GM18507 (cell line): ENCODE measurements at places on chromosomes 2 and 18.

DNA sequence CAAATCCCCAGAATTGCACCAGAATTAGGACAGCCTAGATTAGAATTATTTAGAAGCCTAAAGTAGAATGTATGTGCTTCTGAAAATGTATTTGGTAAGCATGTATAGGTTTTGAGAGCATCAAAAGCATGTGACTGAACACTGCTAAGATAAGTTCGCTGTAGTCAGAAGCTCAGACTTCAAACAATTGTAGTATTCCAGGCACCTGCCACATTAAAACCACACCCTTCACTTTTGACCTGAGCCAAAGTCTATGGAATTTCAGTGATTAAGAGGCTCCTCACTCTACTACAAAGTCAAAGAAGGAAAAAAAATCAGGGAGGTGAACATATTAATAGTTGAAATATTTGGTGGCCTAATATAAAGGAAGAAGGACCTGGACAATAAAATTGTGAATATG, 8.2 kb downstream of the KCNJ3 start:
- no peak for DNase-seq

DNA sequence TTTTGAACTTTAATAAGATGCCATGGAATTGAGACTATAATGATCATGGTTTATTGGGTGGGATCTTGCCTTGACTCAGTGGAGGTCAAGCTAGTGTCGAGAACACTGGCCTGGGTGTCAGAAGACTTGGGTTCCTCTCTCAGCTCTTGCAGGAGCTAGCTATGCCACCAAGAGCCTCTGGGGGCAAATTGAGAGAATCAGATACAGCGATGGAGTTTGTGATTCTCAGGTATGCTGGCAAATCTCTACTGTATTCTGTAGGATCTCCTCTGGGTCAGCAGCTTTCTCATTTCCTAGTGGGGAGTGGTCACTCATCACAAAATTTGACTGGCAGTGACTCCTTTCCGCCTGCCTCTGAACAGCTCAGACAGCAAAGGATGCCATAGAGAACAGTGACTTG, 477.0 kb downstream of the RNF144A start:
- DNase-seq = no peak

DNA sequence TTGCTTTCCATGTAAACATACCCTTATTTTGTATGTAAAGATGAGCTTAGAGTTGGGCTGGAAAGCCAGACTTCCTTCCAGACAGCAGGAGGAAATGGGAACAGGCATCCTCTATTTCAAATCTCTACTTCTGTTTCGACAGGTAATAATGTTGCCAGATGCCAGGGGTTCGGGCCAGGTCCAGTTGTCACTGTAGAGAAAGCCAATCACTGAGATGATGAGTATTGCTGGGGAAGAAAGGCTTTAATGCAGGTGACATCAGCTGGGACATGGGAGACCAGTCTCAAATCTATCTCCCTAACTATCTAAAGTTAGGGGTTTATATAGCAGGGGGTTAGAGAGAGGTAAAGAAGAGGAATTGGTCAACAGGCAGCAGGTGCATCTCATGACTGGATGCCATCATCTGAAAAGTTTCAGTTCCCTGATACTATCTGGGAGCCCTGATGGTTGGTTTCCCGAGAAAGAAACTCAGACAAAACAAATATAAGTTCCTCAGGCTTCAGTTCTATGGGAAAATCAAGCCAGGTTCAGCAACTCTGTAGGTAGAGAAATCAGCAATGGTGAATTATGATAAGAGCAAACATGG, 9.3 kb upstream of the MTCL1 start:
- DNase-seq = no peak

- no peak for DNase-seq
Observed at GRCh38 chr2:157831573-157832315, 44.4 kb downstream of the ACVR1 start.

GRCh38 chr2:193783681-193784080, 1588.9 kb upstream of the TMEFF2 start:
- DNase-seq = no peak

GRCh38 chr18:36255072-36255698, 42.3 kb upstream of the FHOD3 start:
- no peak for DNase-seq

- DNase-seq = no peak
Observed at GRCh38 chr2:27019931-27020855, 12.6 kb upstream of the TMEM214 start.

- no peak for DNase-seq
Observed at GRCh38 chr2:31931916-31932315, 78.9 kb downstream of the MEMO1 start.

GRCh38 chr2:151919786-151920185, 91.6 kb upstream of the ARL5A start:
- no peak for DNase-seq

GRCh38 chr2:149585166-149585885, 2.2 kb downstream of the MMADHC start:
- no peak for DNase-seq

DNA sequence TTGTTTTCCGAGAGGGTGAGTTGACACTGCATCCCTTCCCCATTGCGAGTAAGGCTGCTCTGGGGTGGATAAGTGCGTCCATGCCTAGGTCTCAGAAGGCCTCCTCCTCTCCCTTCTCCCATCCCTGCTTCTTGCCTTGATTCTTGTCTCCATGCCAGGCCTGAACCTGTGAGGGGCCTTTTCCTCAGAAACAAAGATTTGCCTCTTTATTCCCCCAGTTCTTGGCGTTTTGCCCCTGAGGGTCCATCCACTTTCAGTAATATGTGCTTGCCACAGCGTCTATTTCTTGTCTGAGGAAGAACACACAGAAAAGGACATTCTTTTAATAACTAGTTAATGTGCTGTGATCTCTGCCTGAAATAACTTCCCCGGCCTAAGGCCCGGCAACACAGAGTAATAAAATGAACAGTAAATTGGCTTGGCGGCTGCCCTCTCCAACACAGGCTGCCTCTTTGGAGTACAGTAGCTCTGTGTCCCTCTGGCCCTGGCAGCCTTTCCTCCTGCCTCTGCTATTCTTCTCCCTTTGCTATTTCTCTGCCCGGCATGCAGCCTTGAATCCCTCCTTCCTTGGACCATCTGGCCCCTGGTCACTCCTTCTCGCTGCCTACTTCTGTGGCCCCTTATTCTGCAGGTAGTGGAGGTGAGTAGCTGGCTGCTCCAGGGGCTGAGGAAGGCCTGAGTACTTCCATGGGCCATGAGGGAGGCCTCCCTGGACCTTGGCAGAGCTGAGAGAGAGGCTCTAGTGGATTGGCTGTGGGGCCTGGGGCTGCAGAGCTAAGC, 4.4 kb downstream of the EHD3 start:
- no peak for DNase-seq

- no peak for DNase-seq
Observed at GRCh38 chr2:240319221-240319854, 116.1 kb upstream of the GPC1 start.

DNA sequence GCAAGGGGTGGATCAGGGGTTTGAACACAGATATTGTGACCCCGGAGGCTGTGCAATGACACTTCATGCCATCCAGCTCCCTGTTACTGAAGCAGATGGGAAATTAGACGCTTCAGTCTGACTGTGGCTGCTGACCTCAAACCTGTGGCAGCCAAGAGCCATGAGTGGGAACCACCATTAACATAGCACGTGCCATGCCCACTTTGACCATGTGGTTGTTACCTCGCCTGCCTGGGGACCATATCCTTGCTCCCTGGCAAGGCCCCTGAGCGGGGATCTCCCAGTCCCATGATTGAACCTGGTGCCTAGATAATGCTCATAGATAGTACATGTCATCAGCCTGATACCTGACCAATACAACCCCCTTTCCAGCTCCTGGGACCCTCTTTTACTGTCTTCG, 68.9 kb downstream of the CYP26B1 start:
- DNase-seq = no peak

- DNase-seq = no peak
Observed at GRCh38 chr2:165280356-165280755, 41.1 kb downstream of the SCN2A start.

DNA sequence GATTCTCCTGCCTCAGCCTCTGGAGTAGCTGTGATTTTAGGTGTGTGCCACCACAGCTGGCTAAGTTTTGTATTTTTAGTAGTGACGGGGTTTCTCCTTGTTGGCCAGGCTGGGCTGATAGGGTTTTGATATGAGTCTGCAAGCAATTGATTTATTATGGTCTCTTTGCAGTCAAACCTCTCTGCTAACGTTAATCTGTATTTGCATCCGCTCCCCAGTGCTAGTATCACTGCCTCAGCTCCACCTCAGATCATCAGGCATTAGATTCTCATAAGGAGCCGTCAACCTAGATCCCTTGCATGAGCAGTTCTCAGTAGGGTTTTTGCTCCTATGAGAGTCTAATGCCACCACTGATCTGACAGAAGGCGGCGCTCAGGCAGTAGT, 19.0 kb downstream of the HAT1 start:
- DNase-seq = no peak

DNA sequence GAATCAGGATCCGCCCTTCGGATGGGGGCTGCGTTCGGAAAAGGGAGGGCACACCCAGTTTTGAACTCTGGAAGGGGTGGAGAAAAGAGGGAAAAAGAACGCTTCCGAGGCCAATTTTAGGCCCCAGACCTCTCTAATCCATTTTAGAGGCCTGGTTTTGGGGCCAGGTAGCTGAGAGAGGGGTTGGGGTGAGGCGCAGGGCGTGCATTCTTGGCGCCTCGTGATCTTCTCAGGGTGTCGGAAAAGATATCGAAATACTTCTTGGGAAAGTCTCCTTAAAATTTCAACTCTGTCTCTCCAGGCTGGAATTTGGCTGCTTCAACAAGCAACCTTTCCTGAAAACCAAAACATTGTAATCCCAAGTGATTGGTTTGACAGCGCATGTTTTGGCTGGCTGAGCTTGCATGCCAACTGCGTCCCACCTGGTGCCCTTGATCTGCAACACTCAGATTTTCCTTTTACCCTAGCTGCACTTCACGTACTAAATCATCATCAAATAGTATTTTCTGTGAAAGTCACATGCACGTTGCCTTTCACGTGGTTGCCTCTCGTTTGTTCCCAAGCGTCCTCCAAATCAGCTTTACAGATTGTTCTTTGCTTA, 864 bp upstream of the XPO1 start:
- no peak for DNase-seq

DNA sequence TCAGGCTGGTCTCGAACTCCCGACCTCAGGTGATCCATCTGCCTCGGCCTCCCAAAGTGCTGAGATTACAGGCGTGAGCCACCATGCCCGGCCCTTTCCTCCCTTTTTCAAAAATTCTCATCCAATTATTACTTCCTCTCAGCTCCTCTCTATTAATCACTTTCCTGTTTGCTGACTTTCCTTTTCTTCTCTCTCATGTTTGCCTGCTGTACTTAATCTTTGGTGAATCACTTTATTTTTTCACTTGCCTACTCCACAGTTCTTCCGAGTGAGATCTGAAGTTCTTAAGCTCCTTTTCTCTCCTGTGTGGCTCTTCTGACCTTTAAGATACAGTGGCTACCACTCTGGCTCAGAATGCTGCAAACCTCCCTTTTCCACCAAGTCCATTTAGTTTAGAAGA, 126.3 kb upstream of the SERTAD2 start:
- DNase-seq = no peak

- DNase-seq = no peak
Observed at GRCh38 chr2:119242276-119243119, 18.9 kb downstream of the STEAP3 start.

DNA sequence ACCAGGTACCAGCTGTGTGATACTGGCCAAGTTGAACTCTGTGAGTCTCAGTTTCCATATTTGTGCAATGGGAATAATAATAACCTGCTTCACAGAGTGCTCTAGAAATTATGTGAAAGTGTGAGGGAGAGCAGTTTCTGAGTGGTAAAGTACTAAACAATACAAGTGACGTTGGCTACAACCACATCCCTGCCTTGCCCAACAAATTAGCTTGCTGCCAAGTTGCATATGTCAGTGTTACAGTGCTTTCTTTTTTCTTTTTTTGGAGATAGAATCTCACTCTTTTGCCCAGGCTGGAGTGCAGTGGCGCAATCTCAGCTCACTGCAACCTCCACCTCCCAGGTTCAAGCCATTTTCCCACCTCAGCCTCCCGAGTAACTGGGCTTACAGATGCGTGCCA, 533.6 kb upstream of the MEX3C start:
- DNase-seq = no peak

- DNase-seq = no peak
Observed at GRCh38 chr18:63808125-63808524, 32.9 kb downstream of the SERPINB7 start.

DNA sequence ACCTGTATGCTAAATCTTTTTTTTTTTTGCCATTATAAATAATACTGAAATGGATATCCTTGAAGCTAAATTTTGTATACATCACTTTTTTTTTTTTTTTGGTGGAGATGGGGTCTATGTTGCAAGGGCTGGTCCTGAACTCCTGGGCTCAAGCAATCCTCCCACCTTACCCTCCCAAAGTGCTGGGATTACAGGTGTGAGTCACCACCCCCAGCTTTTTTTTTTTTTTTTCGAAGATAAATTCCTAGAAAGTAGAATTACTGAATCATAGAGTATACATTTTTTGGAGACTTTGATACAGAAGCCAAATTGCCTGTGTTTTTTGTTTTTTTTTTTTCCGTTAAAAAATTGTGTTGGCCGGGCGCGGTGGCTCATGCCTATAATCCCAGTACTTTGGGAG, 51.0 kb upstream of the MCFD2 start:
- no peak for DNase-seq

DNA sequence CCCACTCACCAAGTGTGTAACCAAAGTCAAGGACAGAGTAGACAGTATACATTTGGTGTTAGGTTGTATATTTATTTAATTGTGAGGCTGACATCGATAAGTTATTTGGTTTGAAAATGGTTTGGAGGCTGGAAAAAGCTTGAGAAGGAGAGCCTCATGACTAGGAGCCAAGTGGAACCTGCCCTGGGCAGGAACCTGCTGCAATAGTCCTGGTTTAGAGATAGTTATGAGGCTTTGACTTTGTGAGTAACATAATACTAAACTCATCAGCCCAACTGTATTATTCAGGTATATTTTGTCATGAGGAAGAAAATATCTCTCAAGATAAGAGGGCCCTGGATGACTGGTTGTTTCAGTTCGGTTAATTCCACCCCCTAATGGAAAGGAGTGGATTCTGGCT, 234.3 kb upstream of the CYRIA start:
- no peak for DNase-seq

- DNase-seq = no peak
Observed at GRCh38 chr2:6168485-6168884, 476.3 kb downstream of the SOX11 start.

- no peak for DNase-seq
Observed at GRCh38 chr2:131037398-131038257, 55.6 kb downstream of the FAM168B start.

DNA sequence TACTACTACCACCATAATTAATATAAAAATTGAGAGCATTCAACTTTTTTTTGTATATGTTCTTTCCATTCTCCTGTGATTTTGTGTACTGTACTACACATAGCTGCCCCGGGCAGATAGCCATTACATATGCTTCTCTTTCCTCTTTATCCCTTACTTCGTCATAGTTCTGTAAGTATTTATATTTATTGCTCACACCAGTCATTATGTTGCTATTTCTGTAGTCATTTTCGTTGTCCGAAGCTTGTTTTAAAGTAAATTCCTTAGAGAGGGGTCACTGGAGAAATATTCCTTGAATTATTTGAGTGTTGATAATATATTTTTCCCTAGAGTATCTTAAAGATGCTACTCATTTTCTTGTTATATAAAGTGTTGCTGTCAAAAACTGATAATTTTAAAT, 144.0 kb downstream of the CLIP4 start:
- no peak for DNase-seq
